ENCODE measurements at places on chromosomes 13 and 19. TPM values are rescaled to one million over a fixed set of nuclear protein-coding genes. Genes with fewer than 3 reads are reported as not detected.

DNA sequence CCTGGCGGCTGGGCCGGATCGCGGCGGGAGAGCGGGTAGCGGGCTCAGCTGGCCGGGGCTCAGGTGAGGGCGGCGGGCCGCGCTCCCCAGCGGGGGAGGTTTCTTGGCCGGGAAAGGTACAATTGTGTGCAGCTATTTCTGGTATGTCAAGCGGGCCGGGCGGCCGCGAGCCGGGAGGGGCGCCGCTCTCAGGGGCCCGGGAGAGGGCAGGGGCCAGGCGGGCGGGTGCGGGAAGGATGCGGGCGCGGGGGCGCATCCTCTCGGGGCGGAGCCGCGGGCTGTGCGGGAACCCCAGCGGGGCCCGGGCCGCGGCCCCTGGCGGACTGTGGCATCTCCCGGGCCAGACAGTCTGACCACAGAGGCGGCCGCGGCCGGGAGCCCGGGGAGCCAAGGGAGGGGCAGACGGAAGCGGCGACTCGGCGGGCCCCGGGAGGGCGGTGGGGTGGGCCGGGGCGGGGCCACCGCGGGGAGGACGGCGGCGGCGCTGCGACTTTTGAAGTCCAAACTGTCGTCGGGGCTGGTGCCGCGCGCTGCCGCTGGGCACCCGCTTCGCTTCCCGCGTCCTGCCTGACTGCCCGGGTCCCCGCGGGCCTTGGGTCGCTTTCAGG is at the start of gene LMO7:
TSS of gene LMO7 (plus strand) at position 503 of the 608 bp plus-strand sequence. CDS start 328 bp downstream, outside the sequence.
- no peak for DNase-seq
- peak within 1 kb of the TSS; percentile 72 for H3K27ac ChIP-seq
- H3K4me3 ChIP-seq, result peak within 1 kb of the TSS; percentile 66
- no peaks in the 10 kb centered on the region for H3K27me3 ChIP-seq
- peaks cover 15% of the 10 kb centered on the region for H3K4me1 ChIP-seq

GRCh38 chr13:39777021-39777420 is 121.6 kb downstream of the COG6 start:
- H3K27me3 ChIP-seq, result no peaks in the 10 kb centered on the region
- H3K36me3 ChIP-seq, result no peaks in the 10 kb centered on the region
- H3K4me3 ChIP-seq, result no peak overlapping the region
- DNase-seq, result no peak

DNA sequence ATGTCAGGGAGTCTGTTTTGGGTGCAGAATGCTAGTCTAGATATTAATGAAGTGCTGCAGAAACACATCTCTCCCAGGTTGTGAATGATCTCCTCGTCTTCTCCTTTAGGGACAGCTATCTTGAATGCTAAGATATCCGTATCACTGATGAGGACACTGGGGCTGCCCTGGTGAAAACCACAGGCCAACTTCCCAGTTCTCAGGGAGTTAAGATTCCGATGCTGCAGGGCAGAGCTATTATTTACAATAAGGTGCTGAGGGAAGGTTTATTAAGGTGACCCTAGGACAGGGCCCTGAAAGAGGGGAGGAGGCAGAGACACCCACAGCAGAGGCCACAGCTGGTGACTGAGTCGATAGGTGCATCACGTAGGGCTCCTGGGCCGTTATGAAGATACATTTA is 66.1 kb downstream of the TNFRSF19 start:
- no peak for DNase-seq
- H3K27me3 ChIP-seq, result no peaks in the 10 kb centered on the region
- peaks cover 9% of the 10 kb centered on the region for H3K4me1 ChIP-seq
- no peak overlapping the region for H3K27ac ChIP-seq

- no peak overlapping the region for H3K27ac ChIP-seq
- peaks cover 15% of the 10 kb centered on the region for H3K4me1 ChIP-seq
- H3K27me3 ChIP-seq, result no peaks in the 10 kb centered on the region
- DNase-seq, result no peak
These were observed 228.5 kb downstream of the ZIC5 start for GRCh38 chr13:99743094-99743493.

Gene PLIN4
- total RNA-seq, result 103 TPM

Gene KLK4
- total RNA-seq, result not detected

Gene C13orf42
- not detected for total RNA-seq

DNA sequence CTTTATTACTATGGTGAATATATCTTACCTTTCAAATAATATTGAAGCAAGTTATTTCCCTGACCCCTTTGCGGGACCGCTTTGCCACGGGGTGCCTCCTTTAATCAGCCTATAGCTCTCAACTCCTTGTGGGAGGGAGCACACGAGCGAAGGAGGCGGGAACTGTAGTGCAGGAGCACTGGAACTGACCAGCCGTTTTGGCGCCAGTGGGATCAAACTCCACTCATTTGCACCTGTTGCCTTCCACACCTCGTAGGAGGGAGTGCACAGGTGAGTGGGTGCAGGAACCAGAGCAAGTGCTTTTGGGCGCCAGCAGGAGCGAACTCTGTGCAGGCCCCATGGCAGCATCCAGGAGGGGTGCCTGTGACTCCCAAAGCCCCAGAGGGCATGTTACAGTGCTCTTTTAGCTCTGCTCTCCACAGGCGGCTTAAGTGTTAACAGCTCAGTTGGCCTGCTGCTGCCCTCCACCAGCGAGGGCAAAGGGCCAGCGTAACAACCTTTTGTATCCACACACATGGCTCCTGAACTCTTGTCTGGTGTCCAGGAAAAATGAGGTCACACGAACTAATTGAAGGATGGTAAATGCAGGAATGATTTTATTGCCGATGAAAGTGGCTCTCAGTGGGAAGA is 206.9 kb downstream of the GGACT start:
- no peak for DNase-seq
- no peak overlapping the region for H3K4me3 ChIP-seq
- H3K27me3 ChIP-seq, result no peaks in the 10 kb centered on the region
- no peak overlapping the region for H3K27ac ChIP-seq
- H3K4me1 ChIP-seq, result no peaks in the 10 kb centered on the region

DNA sequence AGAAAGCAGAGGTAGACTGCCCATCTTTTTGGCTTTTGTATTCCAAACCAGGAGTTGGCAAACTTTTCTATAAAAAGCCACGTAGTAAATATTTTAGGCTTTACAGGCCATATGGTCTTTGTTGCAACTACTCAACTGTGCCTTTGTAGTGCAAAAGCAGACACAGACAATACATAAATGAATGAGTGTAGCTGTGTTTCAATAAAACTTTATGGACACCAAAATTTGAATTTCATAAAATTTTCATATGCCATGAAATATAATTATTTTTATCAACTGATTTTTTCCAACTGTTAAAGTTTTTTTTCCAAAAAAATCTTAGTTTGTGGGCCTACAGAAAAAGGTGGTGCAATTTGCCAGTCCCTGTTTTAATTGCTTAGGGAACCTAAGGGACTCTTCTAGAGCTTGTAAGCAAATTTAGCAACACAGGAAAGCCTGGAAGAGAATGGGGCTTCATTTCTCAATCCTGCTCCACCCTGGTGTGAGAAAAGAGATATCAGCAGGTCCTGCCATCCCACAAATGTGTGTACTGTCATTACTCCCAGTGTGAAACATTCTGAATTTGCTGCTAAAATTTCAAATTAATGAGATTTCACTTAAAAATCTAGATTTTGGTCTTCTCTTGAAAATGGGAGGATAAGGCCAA is 194.2 kb downstream of the RGCC start:
- DNase-seq, result no peak
- no peaks in the 10 kb centered on the region for H3K36me3 ChIP-seq
- H3K27ac ChIP-seq, result peak overlapping the region; percentile 34

Gene CEACAM4
- 1.4 TPM for total RNA-seq

DNA sequence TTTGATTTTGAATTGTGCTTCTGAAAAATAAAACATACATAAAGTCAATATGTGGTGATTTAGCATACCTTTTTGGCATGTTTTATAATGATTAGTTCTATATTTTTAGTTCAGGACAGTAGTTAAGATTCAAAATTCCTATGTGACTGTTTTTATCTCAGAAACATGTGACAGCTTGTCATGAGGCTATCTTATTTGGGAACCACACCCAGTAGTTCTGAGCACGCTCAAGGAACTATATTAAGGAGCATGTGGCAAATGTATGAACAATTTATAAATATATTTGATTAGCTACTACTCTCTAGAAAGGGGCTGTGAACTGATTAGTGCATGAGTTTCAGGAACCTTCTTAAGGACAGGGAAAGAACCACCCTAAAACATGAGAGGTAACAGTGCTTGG is 38.8 kb downstream of the FGF9 start:
- no peaks in the 10 kb centered on the region for H3K36me3 ChIP-seq
- DNase-seq, result no peak
- H3K27ac ChIP-seq, result no peak overlapping the region
- H3K4me3 ChIP-seq, result no peak overlapping the region
- H3K4me1 ChIP-seq, result no peaks in the 10 kb centered on the region

GRCh38 chr13:111165241-111166010 is 50.3 kb downstream of the ARHGEF7 start:
- H3K4me3 ChIP-seq, result no peak overlapping the region
- no peak overlapping the region for H3K27ac ChIP-seq
- H3K4me1 ChIP-seq, result peaks cover 31% of the 10 kb centered on the region
- no peaks in the 10 kb centered on the region for H3K36me3 ChIP-seq

Gene FAM216B
- total RNA-seq, result not detected

Gene PIBF1
- 9.9 TPM for total RNA-seq

GRCh38 chr13:27203186-27203585 is 31.6 kb upstream of the USP12 start:
- no peak overlapping the region for H3K4me3 ChIP-seq
- H3K27me3 ChIP-seq, result no peaks in the 10 kb centered on the region
- DNase-seq, result no peak
- H3K27ac ChIP-seq, result no peak overlapping the region
- H3K4me1 ChIP-seq, result no peaks in the 10 kb centered on the region

DNA sequence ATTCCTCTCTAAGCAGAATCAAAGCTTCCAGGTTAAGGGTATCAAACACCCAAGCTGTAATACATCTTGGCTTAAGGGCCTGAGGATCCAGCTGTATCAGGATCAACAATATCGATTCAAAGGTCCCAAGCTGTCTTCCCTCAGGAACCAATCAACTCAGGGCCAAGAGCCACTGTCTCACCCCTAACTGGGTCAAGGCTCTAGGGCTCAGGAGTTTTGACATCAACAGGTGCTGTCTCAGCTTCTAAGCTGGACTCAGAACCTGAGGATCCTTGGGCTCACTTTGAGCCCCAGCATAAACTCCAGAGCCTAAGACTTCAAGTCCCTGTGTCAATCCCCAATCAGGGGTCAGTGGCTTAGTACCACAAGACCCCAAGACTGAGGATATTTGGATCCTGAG is 917 bp downstream of the FBXW9 start:
- H3K27me3 ChIP-seq, result no peaks in the 10 kb centered on the region
- peak overlapping the region; percentile 72 for H3K4me3 ChIP-seq
- H3K27ac ChIP-seq, result no peak overlapping the region
- DNase-seq, result no peak
- peaks cover 22% of the 10 kb centered on the region for H3K4me1 ChIP-seq
- peaks cover 15% of the 10 kb centered on the region for H3K36me3 ChIP-seq

Gene C19orf85
- not detected for total RNA-seq

Gene ZNF726
- 0.33 TPM for total RNA-seq

Data from esophagus muscularis mucosa (tissue), 4 donors.